ENCODE measurements at places on chromosomes 6 and 20.
A peak's percentile ranks its signal among the peaks of the same experiment; 100 is the strongest.

DNA sequence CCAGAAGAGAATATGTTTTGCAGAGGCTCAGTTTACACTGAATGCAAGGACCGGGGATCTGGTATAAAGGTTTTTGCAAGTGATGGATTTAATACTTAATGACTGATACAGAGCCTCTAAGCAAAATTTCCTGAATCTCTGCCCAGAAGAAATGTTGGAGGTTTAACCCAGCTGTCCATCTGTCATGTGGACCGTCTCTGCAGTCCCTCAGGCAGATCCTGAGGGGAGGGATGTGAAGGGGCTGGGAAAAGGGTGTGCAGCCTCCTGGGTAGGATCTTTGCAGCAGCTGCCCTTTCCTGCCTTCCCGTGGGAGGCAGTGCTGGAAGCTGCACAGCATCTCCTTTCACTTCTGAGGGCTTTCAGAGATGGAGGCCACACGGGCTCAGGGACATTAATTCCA is 207.0 kb downstream of the SLC24A3 start:
- no peaks in the 10 kb centered on the region for H3K27me3 ChIP-seq
- no peak overlapping the region for H3K27ac ChIP-seq
- H3K4me3 ChIP-seq, result no peak overlapping the region
- ATAC-seq, result no peak
- no peaks in the 10 kb centered on the region for H3K4me1 ChIP-seq

GRCh38 chr6:116316772-116317467 is 37.2 kb upstream of the TSPYL1 start:
- no peaks in the 10 kb centered on the region for H3K4me1 ChIP-seq
- H3K4me3 ChIP-seq, result no peak overlapping the region
- no peaks in the 10 kb centered on the region for H3K27me3 ChIP-seq
- ATAC-seq, result peak; percentile 84
- no peak overlapping the region for H3K27ac ChIP-seq

GRCh38 chr6:109686566-109687265 is 4.3 kb downstream of the AK9 start:
- no peaks in the 10 kb centered on the region for H3K36me3 ChIP-seq
- H3K4me3 ChIP-seq, result no peak overlapping the region
- H3K27me3 ChIP-seq, result no peaks in the 10 kb centered on the region

DNA sequence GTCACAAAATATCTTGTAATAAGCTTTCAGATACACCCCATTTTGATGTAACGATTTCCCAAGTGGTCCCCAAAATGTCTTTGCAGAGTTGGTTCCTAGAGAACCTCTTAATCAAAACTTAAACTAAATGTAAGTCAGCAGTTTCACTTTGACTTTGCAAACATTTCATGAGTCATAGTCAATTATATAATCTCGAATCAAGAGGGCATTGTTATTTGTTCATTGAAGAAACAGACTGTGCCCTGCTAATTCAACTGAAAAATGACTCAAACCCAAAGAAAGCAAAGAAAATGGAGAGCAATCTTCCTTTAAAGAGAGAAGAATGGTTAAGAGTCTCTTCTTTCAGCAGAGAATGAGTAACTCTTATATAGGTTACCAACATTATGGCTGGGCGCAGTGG is 58.3 kb downstream of the IPCEF1 start:
- no peak overlapping the region for H3K27ac ChIP-seq
- no peaks in the 10 kb centered on the region for H3K27me3 ChIP-seq
- H3K4me3 ChIP-seq, result no peak overlapping the region
- H3K4me1 ChIP-seq, result no peaks in the 10 kb centered on the region

DNA sequence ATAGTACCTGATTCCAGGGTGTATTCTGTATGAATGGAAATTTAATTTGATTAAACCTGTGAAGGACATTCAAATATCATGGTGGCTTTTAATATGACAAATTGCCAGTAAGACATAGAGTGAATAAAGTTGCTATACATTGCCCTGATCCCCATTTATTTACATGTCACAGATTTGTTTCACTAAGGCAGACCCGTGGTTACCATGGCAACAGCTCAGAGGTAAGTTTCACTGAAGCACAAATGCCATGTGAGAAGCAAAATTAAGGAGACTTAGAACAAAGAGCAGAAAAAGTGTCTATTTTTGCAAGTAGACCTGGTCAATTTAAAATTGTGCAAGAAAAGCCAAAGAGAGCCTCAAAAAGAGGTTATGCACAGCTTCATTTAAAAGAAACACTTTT is 63.7 kb downstream of the PXDC1 start:
- no peaks in the 10 kb centered on the region for H3K36me3 ChIP-seq
- H3K4me1 ChIP-seq, result no peaks in the 10 kb centered on the region
- H3K4me3 ChIP-seq, result no peak overlapping the region
- no peak for ATAC-seq

DNA sequence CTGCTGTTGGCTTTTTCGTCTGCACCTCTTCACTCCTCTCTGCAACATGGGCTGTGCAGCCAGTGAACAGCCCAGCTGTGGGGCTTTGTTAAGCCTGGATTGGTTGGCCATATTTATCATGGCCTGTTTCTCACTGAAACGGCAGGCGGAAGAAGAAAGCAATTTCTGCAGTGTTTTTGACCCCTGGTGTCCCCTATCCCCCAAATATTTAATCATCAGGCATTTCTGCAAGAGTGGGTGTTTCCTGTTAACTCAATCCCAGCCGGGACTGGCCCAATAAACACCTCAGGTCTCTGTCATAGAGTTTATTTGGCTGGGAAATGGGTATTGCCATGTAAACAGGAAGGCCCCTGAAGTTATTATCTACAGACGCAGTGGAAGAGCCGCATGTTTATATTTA is 174.8 kb upstream of the SUPT3H start:
- H3K4me3 ChIP-seq, result no peak overlapping the region
- H3K27ac ChIP-seq, result no peak overlapping the region
- H3K36me3 ChIP-seq, result no peaks in the 10 kb centered on the region
- no peaks in the 10 kb centered on the region for H3K27me3 ChIP-seq
- no peaks in the 10 kb centered on the region for H3K4me1 ChIP-seq

DNA sequence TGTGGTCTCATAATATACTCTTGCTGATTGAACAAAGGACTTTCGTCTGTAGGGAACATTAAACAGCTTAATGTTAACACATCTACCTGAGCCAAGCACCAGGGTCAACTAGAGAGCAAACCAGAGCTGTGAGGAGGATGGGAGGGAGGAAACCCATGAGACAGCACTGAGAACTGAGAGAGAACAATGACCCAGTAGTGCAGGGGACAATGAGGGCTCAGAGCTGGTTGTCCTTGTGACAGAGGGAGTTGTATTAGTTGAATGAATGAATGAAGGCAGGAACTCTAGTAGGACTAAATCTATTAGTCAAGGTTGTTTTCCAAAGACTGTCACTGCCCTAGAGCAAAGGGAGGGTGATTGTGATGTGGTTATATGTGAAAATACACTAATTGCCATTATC is 28.2 kb upstream of the GSTA4 start:
- no peaks in the 10 kb centered on the region for H3K4me1 ChIP-seq
- no peak overlapping the region for H3K27ac ChIP-seq
- no peaks in the 10 kb centered on the region for H3K27me3 ChIP-seq

GRCh38 chr20:8212286-8212685 is 80.2 kb downstream of the PLCB1 start:
- H3K4me1 ChIP-seq, result peaks cover 19% of the 10 kb centered on the region
- H3K27ac ChIP-seq, result no peak overlapping the region
- H3K36me3 ChIP-seq, result no peaks in the 10 kb centered on the region
- no peak for ATAC-seq
- H3K27me3 ChIP-seq, result no peaks in the 10 kb centered on the region
- H3K4me3 ChIP-seq, result no peak overlapping the region

DNA sequence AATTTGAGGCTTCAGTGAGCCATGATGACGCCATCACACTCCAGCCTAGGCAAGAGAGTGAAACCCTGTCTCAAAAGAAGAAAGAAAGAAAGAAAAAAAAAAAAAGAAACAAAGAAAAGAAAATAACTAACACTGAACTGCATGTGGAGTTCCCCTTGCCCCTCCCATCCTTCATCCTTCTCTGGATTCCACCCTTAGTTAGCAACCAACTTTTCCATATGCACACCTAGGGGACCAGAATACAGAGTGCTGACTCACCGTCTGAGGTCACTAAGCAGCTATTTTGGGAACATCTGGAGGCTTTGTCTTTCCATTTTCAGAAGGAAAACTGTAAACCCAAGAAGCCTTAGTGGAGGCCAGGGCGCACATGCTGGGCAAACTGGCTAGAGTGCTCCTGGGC is 257.4 kb downstream of the MAFB start:
- no peak overlapping the region for H3K27ac ChIP-seq
- H3K4me1 ChIP-seq, result no peaks in the 10 kb centered on the region
- H3K36me3 ChIP-seq, result no peaks in the 10 kb centered on the region

DNA sequence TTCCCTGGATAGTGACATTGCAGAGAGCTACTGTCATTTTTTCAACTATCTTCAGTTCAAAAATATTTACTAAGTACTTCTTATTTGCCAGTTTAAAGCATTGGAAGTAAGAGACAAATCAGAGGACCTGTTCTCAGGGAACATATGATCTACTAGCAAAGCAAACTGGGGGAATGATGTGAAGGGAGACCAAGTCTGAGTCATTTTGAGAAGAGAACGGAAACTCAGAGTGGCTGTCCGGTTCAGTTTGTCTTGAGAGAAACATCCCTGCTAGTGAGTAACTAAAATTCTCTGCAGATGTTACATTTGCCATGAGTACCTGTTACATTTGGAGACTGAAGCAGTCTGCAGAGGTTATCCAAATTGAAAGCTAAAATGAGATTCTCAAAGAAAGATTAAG is 118.3 kb downstream of the KCNQ5 start:
- no peak overlapping the region for H3K27ac ChIP-seq
- no peaks in the 10 kb centered on the region for H3K36me3 ChIP-seq
- no peaks in the 10 kb centered on the region for H3K27me3 ChIP-seq
- no peak overlapping the region for H3K4me3 ChIP-seq
- H3K4me1 ChIP-seq, result no peaks in the 10 kb centered on the region

DNA sequence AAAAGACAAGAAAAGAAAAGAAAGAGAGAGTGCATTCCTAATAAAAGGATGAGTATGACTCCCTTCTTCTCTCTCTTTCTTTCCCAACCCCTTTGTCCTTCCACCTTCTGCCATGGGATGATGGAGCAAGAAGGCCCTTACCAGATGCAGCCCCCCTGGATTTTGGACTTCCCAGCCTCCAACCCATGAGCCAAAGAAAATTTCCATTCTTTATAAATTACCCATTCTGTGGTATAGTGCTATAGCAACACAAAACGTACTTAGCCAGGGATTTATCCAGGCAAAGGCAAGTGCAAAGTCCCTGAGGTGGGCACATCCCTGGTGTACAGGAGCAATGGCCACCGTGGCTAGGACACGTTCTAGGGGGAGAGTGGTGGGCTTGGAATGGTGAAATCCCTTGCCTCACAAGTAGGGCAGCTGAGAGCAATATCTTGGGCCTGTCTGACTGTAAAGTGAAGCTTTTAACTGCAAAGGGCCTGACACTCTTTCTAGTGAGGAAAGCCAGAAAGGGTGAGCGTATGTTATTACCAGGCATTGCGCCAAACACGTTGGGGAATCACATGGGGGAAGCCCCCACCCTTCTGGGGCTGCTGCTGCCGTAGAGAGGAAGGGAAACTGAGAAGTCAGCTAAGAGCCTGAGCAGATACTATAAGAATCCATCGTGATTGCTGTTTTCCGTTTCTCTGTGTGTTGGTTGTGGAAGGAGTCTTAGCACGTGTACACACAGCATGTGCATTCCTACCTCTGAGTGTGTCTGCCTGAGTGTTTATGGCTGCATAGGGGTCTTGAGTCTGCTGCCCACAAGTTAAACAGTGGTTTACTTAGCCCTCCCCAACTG is 50.7 kb upstream of the SIRPA start:
- no peaks in the 10 kb centered on the region for H3K36me3 ChIP-seq
- peak; percentile 63 for ATAC-seq
- H3K27me3 ChIP-seq, result no peaks in the 10 kb centered on the region
- H3K4me1 ChIP-seq, result peaks cover 38% of the 10 kb centered on the region

GRCh38 chr20:6704132-6704861 is 63.2 kb upstream of the BMP2 start:
- no peak overlapping the region for H3K4me3 ChIP-seq
- peak overlapping the region; percentile 33 for H3K27ac ChIP-seq
- no peaks in the 10 kb centered on the region for H3K36me3 ChIP-seq
- H3K27me3 ChIP-seq, result no peaks in the 10 kb centered on the region

- no peak overlapping the region for H3K4me3 ChIP-seq
- ATAC-seq, result peak; percentile 91
- peaks cover 30% of the 10 kb centered on the region for H3K4me1 ChIP-seq
- H3K27me3 ChIP-seq, result no peaks in the 10 kb centered on the region
- no peaks in the 10 kb centered on the region for H3K36me3 ChIP-seq
- H3K27ac ChIP-seq, result peak overlapping the region; percentile 69
Observed at GRCh38 chr6:155493694-155494143, 38.1 kb upstream of the NOX3 start.

GRCh38 chr6:20946890-20947289 is 412.6 kb downstream of the CDKAL1 start:
- H3K36me3 ChIP-seq, result no peaks in the 10 kb centered on the region
- H3K4me1 ChIP-seq, result no peaks in the 10 kb centered on the region
- H3K27me3 ChIP-seq, result no peaks in the 10 kb centered on the region

GRCh38 chr6:160034036-160034930 is 65.4 kb downstream of the IGF2R start:
- no peak overlapping the region for H3K4me3 ChIP-seq
- H3K36me3 ChIP-seq, result peaks cover 69% of the 10 kb centered on the region
- H3K4me1 ChIP-seq, result peaks cover 41% of the 10 kb centered on the region
- H3K27ac ChIP-seq, result no peak overlapping the region

GRCh38 chr6:21118216-21118780 is 475.3 kb upstream of the SOX4 start:
- ATAC-seq, result no peak
- no peaks in the 10 kb centered on the region for H3K36me3 ChIP-seq
- no peaks in the 10 kb centered on the region for H3K27me3 ChIP-seq
- H3K27ac ChIP-seq, result no peak overlapping the region
- H3K4me1 ChIP-seq, result no peaks in the 10 kb centered on the region
- H3K4me3 ChIP-seq, result no peak overlapping the region

GRCh38 chr6:46062312-46062711 is 46.7 kb upstream of the CLIC5 start:
- H3K4me1 ChIP-seq, result no peaks in the 10 kb centered on the region
- no peak overlapping the region for H3K4me3 ChIP-seq
- H3K27ac ChIP-seq, result no peak overlapping the region
- H3K27me3 ChIP-seq, result no peaks in the 10 kb centered on the region
- H3K36me3 ChIP-seq, result no peaks in the 10 kb centered on the region
- no peak for ATAC-seq

DNA sequence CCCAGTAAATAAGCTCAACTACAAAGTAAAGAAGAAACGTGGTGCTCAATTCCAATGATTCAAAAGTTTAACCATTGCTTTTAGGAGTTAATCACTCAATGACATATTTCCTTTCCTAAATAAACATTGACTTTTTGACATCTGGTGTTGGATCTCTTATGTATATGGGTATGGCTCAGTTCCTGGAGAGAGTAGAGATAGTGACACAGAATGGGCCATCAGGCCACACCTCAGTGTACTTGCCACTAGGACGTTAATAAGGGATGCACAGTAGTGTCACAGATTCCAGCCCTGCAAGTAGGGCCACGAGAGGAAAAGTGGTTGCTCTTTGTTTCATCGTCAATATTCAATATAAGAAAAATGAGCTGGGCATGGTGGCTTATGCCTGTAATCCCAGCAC is 48.9 kb upstream of the TXNDC5 start:
- H3K4me3 ChIP-seq, result no peak overlapping the region
- no peaks in the 10 kb centered on the region for H3K36me3 ChIP-seq
- H3K27me3 ChIP-seq, result no peaks in the 10 kb centered on the region

- H3K27me3 ChIP-seq, result peaks cover 59% of the 10 kb centered on the region
- ATAC-seq, result no peak
- no peak overlapping the region for H3K27ac ChIP-seq
- no peaks in the 10 kb centered on the region for H3K36me3 ChIP-seq
- no peaks in the 10 kb centered on the region for H3K4me1 ChIP-seq
Observed at GRCh38 chr20:62523473-62524203, 47.8 kb upstream of the GATA5 start.

- H3K4me1 ChIP-seq, result peaks cover 4% of the 10 kb centered on the region
- H3K36me3 ChIP-seq, result no peaks in the 10 kb centered on the region
- H3K27ac ChIP-seq, result peak overlapping the region; percentile 22
- no peaks in the 10 kb centered on the region for H3K27me3 ChIP-seq
Observed at GRCh38 chr20:37335642-37336368, 10.1 kb upstream of the SRC start.
